CD4-positive, alpha-beta memory T cell (primary cell): ENCODE measurements at places on chromosomes 2 and 18.
A peak's percentile ranks its signal among the peaks of the same experiment; 100 is the strongest.

- H3K36me3 ChIP-seq, result no peaks in the 10 kb centered on the region
- peak overlapping the region; percentile 82 for H3K27ac ChIP-seq
- DNase-seq, result no peak
- H3K4me3 ChIP-seq, result no peak overlapping the region
- H3K4me1 ChIP-seq, result peaks cover 45% of the 10 kb centered on the region
These were observed 31.8 kb downstream of the HDAC4 start for GRCh38 chr2:239368906-239369552.

GRCh38 chr18:44731530-44732237 is 51.0 kb downstream of the SETBP1 start:
- no peak for DNase-seq
- H3K4me3 ChIP-seq, result no peak overlapping the region
- H3K27me3 ChIP-seq, result no peaks in the 10 kb centered on the region
- H3K36me3 ChIP-seq, result no peaks in the 10 kb centered on the region

DNA sequence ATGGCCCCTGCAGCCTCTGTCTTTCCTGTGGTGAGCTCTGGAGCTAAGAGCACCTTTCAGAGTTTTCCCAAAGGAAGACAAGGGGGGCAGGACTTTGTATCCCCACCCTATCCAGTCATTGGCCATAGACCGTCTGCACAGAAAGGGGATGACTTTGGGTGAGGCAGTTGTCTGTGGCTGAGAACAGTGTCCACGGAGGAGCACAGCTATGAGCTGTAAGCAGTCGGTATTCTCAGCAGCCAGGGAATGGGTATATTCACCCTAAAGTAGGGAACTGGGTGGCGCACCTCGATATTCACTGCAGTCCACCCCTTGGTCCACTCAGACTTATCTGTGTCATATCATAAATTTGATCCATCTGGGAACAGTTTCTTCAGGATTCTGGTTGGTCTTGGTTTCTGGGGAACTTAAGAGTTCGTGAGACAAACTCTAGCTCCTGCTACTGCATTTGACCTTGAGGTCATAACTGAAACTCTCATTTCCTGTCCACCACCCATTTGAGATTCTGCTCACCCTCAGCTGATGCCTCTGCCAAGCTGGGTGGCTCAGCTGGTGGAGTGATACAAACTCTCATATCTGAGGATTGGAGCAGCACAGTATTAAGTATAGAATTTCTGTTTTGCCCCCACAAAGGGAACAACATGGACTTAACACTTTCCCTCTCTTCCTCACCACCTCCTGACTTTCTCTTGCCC is 45.2 kb upstream of the SCG2 start:
- no peaks in the 10 kb centered on the region for H3K36me3 ChIP-seq
- H3K27me3 ChIP-seq, result no peaks in the 10 kb centered on the region
- no peak overlapping the region for H3K27ac ChIP-seq
- H3K4me1 ChIP-seq, result no peaks in the 10 kb centered on the region

DNA sequence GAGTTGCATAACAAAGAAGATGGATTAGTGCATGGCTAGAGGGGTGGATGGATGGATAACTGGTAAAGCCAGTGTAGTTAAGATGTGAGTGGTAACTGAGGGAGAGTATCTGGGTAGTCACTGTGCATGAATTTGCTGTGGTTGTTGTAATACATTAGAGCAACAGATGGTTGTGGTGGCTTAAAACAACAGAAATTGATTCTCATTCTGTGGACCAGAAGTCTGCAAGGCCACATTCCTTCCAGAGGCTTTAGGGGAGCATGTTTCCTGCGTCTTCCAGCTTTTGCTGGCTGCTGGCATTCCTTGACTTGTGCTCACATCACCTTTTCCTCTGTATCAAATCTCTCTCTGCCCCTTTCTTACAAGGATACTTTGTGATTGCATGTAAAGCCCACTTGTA is 155.4 kb downstream of the ASB1 start:
- no peak for DNase-seq
- no peak overlapping the region for H3K4me3 ChIP-seq

DNA sequence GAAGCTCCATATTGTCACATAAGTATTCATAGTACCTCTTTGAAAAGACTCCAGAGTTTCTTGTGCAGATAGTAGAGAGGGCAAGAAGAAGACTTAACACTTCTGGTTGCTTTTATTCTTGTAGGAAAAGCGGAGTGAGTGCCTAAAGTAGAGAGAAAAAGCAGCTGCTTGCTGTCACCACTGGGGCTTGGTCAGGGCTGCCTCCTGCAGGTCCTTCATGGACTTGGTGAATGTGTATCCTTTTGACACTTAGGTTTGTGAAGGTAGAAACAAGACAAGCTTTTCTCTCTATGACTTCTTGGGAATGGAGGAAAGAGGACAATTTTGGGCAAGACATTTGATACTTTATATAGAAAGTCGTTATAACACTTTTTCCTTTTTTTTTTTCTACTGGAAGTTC is 312.8 kb upstream of the FANCL start:
- no peaks in the 10 kb centered on the region for H3K36me3 ChIP-seq
- no peak overlapping the region for H3K4me3 ChIP-seq
- DNase-seq, result no peak
- no peak overlapping the region for H3K27ac ChIP-seq
- H3K4me1 ChIP-seq, result no peaks in the 10 kb centered on the region

- DNase-seq, result no peak
- H3K4me3 ChIP-seq, result no peak overlapping the region
- no peaks in the 10 kb centered on the region for H3K4me1 ChIP-seq
These were observed 31.2 kb downstream of the TTN start for GRCh38 chr2:178775975-178776374.

DNA sequence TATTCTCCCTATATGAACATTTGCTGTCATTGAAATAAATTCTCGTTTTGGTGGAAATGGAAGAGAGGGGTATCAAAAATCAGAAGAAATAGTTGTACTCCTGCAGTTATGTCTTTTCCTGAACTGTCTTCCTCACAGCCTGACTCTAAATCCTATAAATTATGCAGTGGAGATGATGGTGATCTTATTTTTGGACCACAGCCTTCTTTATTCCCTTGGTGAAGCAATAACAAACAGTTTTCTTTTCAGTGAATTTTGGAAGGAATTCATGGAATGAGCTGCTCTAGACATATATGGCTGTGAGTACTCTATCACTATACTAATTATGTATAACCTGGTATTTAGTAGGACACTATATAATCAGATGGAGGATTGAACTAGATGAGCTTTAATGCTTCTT is 1.7 kb upstream of the SLC25A12 start:
- no peaks in the 10 kb centered on the region for H3K36me3 ChIP-seq
- H3K27ac ChIP-seq, result no peak overlapping the region
- no peak overlapping the region for H3K4me3 ChIP-seq
- H3K27me3 ChIP-seq, result no peaks in the 10 kb centered on the region

- no peak overlapping the region for H3K27ac ChIP-seq
- H3K27me3 ChIP-seq, result peaks cover 3% of the 10 kb centered on the region
- no peak overlapping the region for H3K4me3 ChIP-seq
- peaks cover 11% of the 10 kb centered on the region for H3K4me1 ChIP-seq
- no peaks in the 10 kb centered on the region for H3K36me3 ChIP-seq
These were observed 3.5 kb downstream of the RHOB start for GRCh38 chr2:20450201-20450999.

DNA sequence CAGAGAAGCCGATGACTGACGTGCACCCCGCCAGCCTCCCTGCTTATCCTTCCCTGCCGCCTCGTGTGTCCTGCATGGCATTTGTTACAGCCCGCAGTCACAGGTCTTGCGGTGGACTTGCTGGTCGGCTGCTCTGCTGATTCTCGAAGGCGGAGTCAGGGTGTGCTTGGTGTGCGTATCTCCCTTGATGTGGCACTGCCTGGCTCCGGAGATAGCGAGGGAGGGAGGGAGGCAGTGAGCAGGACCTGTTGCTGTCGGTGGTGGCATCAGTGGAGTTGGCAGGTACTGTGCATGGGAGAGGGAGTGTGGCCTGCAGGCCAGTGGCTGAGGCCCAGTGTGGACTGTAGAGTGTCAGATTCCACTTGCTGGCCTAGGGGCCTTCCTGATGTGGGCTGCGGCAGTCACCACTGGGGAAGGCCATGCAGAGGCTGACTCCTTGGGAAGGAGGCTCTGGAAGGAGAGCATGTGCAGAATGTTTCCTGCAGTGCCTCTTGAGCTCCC is 198.9 kb downstream of the AGAP1 start:
- H3K27ac ChIP-seq, result no peak overlapping the region
- no peak for DNase-seq
- no peaks in the 10 kb centered on the region for H3K4me1 ChIP-seq
- H3K27me3 ChIP-seq, result no peaks in the 10 kb centered on the region
- no peaks in the 10 kb centered on the region for H3K36me3 ChIP-seq
- no peak overlapping the region for H3K4me3 ChIP-seq

DNA sequence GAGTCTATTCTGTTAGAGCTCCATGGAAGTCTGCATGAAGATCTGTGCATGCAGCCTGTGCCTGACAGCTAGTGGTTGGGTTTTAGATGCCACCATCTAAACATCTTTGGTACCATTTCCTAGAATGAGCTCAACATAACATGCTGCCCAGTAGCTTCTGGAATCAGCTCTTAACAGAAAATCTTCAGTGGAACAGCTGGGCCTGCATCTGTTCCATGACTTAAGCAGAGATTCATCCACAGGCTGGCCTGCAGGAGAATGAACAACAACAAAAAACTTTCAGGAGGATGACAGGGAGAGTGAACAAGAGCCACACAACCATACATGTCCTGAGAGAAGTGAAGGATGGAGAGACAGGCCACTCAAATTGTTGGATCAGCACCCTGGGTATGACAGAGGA is 316.6 kb downstream of the RDH14 start:
- no peaks in the 10 kb centered on the region for H3K4me1 ChIP-seq
- no peak for DNase-seq
- H3K27me3 ChIP-seq, result no peaks in the 10 kb centered on the region
- H3K36me3 ChIP-seq, result no peaks in the 10 kb centered on the region

DNA sequence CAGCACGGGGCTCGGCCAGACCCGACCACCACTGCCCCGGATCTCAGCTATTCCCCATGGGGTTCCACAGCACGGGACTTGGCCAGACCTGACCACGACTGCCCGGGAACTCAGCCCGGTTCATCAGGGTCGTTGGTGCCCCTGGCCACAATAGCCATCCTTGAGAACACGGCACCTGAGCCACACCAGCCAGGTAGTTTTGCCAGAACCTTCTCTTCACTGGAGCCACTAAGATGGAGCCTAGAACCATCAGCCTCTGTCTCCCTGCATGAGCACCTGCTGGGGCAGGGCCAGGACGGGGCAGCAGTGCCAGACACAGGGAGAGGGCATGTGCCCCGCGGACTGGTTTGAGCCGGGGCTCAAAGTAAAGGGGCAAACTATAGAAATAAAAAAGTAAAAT is 11.4 kb upstream of the KCNG2 start:
- no peak overlapping the region for H3K4me3 ChIP-seq
- H3K27ac ChIP-seq, result no peak overlapping the region
- no peaks in the 10 kb centered on the region for H3K36me3 ChIP-seq
- no peak for DNase-seq
- H3K4me1 ChIP-seq, result no peaks in the 10 kb centered on the region
- no peaks in the 10 kb centered on the region for H3K27me3 ChIP-seq

DNA sequence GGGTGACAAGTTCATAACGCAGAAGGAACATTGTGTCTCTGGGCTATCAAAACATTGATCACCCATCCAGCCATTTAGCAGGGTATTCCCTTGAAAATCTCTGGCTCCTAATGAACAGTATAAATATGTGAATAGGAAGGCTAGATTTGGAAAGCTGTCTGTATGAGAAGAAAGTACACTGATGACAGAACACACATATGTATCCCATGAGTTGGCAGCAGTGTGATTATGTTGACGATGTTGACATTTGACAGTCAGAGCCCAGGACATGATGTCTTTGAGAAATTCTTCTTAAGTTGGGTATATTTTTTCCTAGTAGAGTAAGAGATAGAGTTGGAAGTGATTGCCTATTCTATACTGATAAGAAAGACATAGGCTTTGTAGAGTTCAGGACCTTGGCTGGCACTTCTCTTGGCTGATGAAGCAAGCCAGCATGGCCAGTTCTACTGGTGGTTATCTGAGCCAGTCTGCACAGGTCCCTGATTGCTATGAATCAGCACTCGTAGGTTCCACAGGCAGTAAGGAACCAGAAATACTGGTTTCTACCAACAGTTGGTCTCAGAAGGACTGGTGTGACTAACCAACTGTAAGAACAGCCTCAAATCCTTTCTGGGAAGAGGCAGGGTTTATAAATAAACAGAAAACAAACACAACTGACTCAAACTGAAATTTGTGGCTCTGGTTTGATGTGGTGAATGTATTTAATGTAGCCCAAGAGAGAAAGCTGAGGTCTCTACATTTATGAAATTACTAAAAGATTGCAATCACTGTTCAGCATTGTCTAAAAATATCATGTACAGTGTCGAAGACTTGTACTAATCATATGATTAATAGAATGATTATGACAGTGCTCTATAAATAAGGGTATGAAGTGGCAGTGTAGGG is 43.9 kb upstream of the RAPH1 start:
- no peaks in the 10 kb centered on the region for H3K36me3 ChIP-seq
- no peaks in the 10 kb centered on the region for H3K27me3 ChIP-seq
- H3K4me1 ChIP-seq, result peaks cover 6% of the 10 kb centered on the region
- DNase-seq, result no peak

- H3K27ac ChIP-seq, result no peak overlapping the region
- H3K4me3 ChIP-seq, result no peak overlapping the region
- H3K4me1 ChIP-seq, result no peaks in the 10 kb centered on the region
These were observed 49.4 kb downstream of the AGAP1 start for GRCh38 chr2:235543128-235543750.

- H3K27ac ChIP-seq, result no peak overlapping the region
- H3K4me3 ChIP-seq, result no peak overlapping the region
- no peaks in the 10 kb centered on the region for H3K36me3 ChIP-seq
These were observed 253.1 kb upstream of the PXDN start for GRCh38 chr2:1997409-1997808.

DNA sequence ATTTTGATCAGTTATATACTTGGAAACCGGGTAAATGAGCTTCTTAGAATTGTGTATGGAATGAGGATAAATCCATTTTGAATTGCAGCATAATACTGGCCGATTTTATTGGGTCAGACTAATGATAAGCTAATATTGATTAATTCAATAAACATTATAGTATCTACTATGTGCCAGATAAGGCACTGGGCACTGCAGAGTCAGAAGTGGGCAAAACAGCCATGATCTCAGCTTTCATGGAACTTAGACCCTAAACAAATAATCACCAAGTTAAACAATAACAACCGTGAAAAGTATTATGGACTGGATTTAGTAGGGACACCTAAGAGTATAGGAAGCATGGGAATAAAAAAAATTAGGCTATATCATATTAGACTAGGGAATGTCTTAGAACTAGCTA is 297.0 kb upstream of the PKDCC start:
- H3K4me1 ChIP-seq, result no peaks in the 10 kb centered on the region
- no peaks in the 10 kb centered on the region for H3K36me3 ChIP-seq
- H3K27ac ChIP-seq, result no peak overlapping the region
- H3K4me3 ChIP-seq, result no peak overlapping the region
- no peaks in the 10 kb centered on the region for H3K27me3 ChIP-seq
- no peak for DNase-seq

DNA sequence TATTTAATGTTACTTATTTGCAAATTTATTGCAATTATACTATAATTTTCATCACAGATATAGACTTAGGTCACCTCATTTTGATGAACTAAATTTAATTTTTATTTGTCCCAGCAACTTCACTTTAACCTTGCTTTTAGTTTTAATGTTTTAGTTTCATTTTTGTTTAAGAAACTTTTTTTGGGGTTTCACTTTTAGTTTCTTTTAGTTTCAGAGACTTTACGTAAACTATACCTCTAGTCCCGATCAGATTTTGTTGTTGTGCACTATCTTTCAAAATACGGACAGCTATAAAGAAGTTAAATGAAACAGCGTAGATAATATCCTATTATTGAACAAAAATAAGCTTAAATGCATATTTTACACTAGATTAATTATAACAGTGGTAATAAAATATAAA is 460.5 kb downstream of the ERBB4 start:
- H3K36me3 ChIP-seq, result no peaks in the 10 kb centered on the region
- H3K27me3 ChIP-seq, result no peaks in the 10 kb centered on the region
- H3K4me1 ChIP-seq, result no peaks in the 10 kb centered on the region
- DNase-seq, result no peak
- no peak overlapping the region for H3K4me3 ChIP-seq
